Testis (tissue), 5 donors: ENCODE measurements at places on chromosomes 5 and 9.

- no peak for DNase-seq
Measured at GRCh38 chr9:76528642-76529190, 69.7 kb downstream of the GCNT1 start.

DNA sequence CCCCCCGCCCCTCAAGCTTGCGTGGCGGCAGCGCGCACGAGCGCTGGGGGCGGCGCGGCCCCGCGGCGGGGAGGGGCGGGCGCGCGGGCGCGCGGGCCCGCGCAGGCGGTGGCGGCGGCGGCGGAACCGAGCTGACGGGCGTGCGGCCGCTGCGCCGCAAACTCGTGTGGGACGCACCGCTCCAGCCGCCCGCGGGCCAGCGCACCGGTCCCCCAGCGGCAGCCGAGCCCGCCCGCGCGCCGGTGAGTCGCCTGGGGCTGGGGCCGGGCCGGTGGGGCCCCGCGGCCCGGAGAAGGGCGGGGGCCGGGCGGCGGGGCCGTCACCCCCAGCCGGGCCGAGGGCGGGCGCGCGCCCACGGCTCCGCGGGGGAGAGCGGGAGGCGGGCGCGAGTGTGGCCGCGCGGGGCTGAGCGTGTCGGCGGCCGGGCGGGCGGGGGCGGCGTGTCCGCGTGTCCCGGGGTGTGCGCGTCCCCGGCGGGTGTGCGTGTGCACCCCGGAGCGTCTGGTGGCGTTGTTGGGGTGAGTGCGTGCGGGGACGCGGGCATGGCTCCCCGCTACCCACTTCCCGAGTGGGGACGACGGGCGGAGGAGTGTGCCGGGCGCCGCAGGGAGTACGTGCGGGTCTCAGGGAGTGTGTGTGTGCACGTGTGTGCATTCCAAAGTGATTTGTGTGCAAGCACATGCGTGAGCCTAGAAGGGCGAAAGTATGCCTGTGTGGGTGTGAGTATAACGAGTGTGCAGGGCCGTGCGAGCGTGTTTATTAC is at the start of gene NEK6:
TSS of gene NEK6 (plus strand) at position 106 of the 763 bp plus-strand sequence. CDS start 44,016 bp downstream, outside the sequence.
- DNase-seq, result no peak

DNA sequence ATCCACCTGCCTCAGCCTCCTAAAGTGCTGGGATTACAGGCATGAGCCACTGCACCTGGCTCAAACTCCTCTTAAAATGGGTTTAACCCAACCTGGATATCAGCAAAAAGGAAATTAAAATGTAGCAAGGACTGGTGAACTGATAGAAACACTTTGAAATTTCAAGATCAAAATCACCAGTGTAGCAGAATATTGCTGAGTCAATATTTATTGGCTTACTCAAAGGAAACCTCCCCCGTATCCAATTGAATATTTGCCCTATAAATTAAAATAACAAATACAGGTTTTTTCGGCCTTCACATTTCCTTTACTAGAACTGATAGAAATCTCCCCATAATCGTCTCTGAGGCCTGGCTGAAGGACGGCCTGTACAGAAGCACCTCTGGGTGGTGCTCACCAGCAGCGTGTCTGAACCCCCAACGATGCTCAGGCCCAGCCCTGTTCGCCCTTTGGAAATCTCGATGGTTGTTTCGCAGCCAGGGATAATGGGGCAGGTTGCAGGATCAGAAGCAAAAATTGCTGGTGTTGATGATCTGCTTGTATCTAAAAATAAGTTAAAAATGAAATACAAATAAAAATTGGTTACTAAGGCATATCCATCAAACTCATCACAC is 156.6 kb downstream of the MPDZ start:
- no peak for DNase-seq

GRCh38 chr9:6188466-6188865 is 27.1 kb upstream of the IL33 start:
- DNase-seq, result no peak

DNA sequence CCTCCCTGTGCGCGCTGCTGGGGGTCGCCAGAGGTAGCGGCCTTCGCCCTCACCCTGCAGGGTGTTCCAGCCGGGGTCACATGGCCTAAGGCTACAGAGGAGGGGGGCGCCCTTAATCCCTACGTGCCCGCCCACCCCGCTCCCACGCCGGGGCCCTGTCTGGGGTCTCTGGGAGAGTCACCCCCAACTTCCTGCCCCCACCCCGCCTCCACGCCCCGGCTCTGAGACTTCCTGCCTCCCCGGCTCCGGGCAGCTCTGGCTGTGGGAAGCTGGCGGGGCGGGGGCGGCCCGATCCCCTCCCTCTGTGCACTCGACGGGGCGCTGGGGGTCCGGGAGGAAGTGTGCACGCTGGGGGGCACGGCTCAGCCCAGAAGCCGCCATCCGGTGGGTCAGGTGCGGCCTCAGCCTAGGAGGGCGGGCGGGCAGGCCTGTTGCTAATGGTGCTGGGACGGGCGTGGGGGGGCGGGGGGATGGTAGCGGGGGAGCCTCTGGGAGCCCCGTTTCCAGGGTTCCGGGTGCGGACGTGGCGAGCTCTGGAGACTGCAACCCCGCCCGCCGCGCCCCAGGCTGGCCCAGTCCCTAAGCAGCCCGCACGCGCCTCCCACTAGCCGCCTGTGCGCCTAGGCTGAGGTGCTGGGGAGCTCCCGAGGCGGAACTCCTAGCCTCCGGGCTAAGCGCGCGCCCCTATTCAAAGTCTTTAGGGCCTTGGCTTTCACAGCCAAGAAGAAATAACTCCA is 61.6 kb downstream of the CXXC5 start:
- DNase-seq, result no peak

DNA sequence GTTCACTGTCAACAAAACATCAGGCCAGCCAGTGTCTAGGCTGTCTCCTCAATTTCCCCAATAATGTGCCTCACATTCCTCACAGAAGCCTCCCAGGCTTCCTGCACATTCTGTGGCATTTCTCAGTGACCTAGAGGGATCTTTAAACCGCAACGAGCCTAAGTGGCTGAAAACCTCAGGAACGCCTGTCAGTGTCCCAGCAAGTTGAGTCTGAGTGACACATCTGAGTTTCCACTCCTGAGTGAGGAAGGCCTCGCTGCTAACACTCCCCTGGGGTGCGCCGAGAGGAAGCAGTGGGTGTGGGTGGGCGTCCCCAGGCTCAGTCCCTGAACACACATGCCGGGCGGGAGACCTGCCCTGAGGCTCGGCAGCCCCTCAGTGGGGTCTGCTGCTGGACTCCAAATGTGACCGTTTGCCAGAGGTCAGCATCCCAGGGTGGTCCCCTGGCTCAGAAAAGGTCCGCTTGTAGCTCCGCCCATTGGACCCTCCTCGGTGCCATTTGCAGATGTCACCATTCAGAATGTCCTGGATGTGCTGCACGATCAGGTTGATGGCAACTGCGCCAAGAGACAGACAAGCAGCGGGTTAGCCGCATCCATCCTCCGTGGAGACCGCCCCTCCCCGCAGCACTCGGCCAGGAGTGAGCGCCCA is 6.3 kb downstream of the UCK1 start:
- DNase-seq, result no peak

GRCh38 chr9:33414268-33414667 is 11.9 kb upstream of the AQP7 start:
- no peak for DNase-seq

- no peak for DNase-seq
Measured at GRCh38 chr5:154214371-154215106, 24.0 kb downstream of the GALNT10 start.

DNA sequence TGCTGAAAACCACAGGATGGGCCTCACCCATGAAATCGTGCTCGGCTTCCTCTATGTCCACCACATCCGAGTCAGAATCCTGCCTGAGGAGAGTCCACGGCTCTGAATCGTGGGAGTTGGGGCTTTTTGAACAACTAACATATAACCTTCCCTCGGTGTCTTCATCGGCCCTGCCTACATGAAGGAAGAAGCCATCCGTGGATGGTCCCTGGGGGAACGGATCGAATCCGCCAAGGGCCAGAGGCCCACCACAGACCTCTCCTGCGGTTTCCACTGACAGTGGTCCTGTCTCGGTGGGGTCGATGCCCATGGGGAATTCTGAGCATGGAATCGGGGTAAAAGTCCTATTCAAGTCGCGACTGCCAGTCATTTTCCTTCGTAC is 85.0 kb downstream of the CAMSAP1 start:
- DNase-seq, result no peak

DNA sequence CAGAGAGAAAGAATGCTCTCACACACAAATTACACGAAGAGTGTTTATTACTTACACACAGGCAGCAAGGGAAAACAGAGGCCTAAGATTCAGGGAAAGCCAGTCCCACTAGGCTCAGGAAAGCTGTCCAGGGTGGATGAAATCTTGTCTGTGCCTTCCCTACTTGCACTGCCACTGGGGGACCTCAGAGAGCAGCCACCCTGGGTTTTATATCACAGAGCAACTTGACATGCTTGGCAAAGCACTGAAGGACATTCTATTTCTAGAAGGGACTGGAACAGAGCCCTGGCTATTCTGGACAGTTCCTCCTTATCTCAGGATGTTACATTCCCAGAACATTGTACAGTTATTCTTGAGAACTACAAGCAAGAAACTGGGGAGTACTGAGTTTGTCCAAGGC is 7.5 kb upstream of the PRSS3 start:
- peak; percentile 81 for DNase-seq

DNA sequence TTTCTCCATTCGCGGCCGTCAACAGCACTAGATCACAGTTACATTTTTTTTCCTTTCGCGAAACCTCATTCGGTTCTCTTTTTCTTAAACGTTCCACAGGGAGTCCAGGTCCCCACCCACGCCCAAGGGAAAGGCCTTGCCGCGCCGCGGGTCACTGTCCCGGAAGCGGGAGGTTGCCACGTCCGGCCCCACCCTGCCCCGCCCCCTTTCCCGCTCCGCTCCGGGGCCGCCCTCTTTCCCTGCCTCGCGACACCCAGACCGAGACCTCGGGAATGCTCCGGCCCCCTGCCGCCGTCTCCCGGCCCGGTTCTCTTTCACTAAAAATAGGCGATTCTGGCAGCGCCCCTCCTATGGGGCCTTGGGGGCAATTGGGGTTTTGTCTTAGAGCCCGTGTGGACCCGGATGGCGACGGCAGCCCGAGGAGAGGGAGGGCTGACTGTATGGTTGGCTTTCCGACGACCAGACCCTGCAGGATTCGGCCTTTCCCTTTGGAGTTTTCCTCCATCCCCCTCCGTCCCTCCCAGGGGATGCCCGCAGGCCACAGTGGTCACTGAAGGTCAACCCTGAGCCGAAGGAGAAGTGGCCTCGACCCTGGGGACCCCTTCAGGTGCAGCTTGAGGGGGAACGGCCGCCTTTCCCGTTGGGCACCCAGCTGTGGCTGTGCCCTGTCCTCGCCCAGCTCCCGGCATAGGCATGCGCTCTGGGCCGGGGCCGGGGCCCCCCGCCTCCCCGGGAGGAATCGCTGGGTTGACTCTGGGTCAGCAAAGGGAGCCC is 2.8 kb upstream of the RACK1 start:
- DNase-seq, result peak; percentile 91

DNA sequence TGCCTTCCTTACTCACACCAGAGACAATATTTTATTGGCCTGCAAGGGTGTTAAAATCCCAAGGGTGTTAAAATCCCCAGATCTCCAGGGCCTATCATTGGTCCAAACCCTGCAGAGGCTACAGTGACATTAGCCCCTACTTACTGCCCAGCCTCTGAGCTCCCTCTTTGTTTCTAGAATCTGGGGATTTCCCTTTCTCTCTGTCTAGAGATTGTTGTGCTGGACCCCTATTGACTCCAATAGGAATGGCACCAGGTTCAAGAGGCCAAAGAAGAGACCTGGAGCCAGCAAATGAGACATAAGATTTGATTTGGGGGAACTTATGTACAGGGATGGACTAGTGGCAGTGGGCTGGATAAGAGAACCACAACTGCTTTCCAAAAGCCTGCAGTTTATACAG is 53.3 kb upstream of the ZBED3 start:
- DNase-seq, result no peak

DNA sequence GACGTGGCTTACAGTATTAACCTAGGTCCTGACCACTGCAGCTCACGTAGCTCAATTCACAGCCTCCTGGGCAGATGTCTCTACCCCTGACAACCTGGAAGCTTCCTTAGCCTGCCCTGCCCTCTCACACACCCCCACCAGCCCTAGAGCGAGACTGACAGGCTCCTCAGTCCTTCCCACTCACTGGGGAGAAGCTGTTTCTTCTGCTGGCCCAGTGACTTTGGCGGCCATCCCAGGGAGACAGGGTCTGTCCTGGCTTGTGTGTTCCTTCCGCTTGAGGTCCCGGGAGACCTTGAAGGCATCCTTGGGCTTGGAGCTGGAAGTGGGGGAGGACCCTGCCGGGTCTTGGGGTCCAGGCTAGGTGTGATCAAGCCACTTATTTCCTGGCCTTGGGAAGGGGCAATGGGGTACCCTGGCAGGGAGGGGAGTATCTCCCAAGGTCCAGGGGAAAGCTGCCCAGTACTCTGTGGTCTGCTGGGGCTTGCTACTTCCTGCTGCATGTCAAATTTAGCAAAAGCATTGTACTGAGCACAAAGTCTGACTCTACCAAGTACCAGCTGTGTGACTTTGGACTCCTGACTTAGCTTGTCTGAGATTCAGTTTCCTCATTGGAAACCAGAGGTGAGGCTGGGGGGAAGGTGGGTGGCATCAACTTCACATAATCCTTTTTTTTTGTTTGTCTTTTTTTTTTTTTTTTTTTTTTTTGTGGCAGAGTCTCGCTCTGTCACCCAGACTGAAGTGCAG is 1.9 kb downstream of the MIGA2 start:
- DNase-seq, result peak; percentile 54

GRCh38 chr5:123951582-123951977 is 439.6 kb downstream of the CSNK1G3 start:
- no peak for DNase-seq

DNA sequence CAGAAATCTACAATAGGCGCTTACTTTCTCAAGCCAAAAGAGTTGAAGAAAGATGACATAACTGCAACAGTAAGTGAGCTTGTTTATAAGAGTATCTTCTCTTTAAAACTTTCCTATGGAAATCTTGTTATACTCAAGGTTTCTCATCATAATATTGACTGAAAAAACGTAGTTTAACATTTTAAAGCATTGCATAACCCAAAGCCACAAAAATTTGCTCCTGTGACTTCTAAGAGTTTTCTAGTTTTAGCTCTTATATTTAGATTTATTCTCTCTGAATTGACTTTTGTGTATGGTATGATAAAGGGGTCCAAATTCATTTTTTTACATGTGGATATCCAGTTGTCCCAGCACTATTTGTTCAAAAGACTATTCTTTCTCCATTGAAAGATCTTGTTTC is 15.2 kb downstream of the WDR36 start:
- DNase-seq, result no peak

GRCh38 chr5:58582019-58582802 is 664 bp upstream of the RAB3C start:
- peak; percentile 26 for DNase-seq

GRCh38 chr5:93381057-93381456 is 200.0 kb downstream of the NR2F1-AS1 start:
- no peak for DNase-seq

DNA sequence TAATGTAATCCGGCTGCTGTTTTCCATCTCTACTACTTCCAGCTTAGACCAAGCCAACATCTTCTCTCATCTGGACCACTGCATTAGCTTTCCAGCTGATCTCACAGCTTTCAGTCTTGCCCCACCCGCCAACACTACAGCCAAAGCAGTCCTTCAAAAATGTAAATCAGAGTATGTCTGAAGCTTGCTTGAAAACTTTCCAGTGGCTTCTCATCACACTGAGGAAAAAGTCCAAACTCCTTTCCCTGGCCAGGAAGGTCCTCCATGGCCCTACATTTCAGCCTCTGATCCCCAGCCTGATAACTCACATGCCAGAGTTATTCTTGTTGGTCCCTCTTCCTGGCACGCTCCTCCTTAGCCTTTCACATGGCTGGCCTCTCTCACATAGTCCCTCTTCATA is 38.5 kb downstream of the TTC1 start:
- DNase-seq, result no peak
